ENCODE measurements at places on chromosomes 3 and 15.

DNA sequence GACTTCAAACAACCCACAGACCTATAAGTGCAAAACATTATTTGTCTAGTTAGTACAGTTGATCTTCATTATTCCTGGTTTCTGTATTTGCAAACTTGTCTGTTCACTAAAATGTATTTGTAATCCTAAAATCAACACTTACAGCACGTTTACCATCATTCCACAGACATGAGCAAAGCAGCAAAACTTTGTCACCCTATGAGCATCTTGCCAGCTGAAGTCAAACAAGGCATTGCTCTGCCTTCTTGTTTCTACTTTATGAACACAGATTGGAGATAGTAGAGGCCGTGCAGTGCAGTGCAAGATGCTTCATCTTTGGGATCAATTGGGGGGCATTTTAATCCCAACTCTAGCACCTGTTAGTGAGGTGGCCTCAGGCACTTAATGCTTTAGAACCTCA, 202.1 kb downstream of the NLGN1 start:
- DNase-seq: no peak

DNA sequence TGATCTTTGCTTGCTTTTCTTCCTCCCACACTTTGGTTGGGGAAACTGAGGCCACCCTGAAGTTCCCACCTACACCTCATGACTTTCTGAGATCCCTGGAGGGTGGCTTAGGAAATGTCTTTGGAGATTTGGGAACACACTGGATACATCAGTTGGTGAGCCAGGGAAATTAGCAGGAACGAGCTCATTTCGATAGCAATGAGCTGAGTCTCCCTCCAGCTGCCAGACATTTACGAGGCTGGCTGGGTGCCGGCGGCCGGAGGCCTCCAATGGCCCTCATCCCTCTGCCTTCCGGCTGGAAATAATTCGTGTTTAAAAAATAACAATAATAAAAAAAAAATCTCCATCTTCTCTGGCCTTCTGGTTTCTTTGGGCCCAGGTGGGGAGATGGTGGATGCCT, 38.8 kb downstream of the SMAD6 start:
- no peak for DNase-seq

- no peak for DNase-seq
These were observed 160.1 kb upstream of the TMC3 start for GRCh38 chr15:81534124-81534523.

GRCh38 chr15:51083641-51084166, 11.0 kb downstream of the TNFAIP8L3 start:
- no peak for DNase-seq

DNA sequence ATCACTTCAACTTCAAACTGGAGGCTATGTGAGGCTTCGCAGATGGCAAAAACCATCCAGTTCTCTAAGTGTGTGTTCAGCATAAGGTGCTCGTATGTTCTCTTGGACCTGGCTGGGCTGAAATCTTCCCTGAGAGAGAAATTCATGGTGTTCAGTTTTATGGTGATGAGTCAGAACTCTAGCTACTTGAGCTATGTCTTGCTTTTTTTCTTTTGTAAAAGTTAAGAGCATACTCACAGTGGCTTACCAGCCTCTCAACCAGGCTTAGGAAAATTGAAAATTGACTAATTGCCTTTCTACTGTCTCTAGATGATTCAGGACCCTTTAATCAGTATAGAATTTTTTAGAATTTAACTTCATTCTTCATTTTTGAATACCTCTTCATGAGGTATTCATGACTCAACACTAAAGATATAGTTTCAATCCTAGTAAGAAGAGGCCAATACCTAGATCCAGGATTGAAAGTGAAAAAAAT, 617.5 kb downstream of the TBL1XR1 start:
- peak; percentile 64 for DNase-seq

DNA sequence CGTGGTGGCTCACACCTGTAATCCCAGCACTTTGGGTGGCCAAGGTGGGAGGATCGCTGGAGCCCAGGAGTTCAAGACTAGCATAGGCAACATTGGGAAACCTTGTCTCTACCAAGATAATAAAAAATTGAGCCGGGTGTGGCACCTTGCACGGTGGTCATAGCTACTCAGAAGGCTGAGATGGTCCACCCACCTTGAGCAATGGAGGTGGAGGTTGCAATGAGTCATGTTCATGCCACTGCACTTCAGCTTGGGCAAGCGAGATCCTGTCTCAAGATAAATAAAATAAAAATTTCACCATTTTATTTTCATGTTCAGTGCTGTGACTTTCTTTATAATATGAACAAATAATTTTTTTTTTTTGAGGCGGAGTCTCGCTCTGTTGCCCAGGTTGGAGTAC, 12.5 kb downstream of the MAPK6 start:
- peak; percentile 47 for DNase-seq

GRCh38 chr15:33872416-33873106, 95.7 kb upstream of the CHRM5 start:
- DNase-seq: peak; percentile 24

- DNase-seq: no peak
These were observed 422.7 kb downstream of the EPHB1 start for GRCh38 chr3:135217730-135218129.

- DNase-seq: no peak
These were observed 2.5 kb downstream of the SERPINI1 start for GRCh38 chr3:167738037-167738436.

- peak; percentile 95 for DNase-seq
These were observed 137.4 kb downstream of the MBNL1 start for GRCh38 chr3:152405915-152406802.

- DNase-seq: peak; percentile 42
These were observed 7.3 kb upstream of the TNFSF10 start for GRCh38 chr3:172530566-172530965.

DNA sequence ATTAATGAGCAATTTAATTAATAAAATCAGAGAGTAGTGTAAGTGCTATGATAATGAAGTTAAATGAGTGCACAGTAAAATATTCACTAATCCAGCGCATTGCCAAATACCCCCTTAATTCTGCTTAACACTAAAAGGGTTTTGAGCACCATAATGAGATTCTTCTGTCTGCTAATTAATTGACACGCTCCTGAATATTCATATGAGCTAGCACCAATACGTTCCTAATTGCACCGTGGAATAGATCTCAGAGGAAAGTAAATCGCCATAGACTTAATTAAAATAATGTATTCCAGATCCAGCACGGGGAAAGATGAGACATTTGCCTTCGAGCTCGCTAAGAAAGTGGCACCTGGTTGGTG, 9.6 kb upstream of the FOXB1 start:
- no peak for DNase-seq

GRCh38 chr3:38454178-38454883, 641 bp downstream of the ACVR2B start:
- peak; percentile 31 for DNase-seq

- DNase-seq: no peak
These were observed 79.4 kb upstream of the VEPH1 start for GRCh38 chr3:157582637-157582973.

- peak; percentile 100 for DNase-seq
These were observed 12.1 kb downstream of the TBC1D2B start for GRCh38 chr15:78065284-78065872.

- DNase-seq: peak; percentile 67
These were observed 1.0 kb downstream of the ZFAND6 start for GRCh38 chr15:80060356-80061006.

- peak; percentile 91 for DNase-seq
These were observed 117.4 kb downstream of the ATG7 start for GRCh38 chr3:11389386-11390268.

DNA sequence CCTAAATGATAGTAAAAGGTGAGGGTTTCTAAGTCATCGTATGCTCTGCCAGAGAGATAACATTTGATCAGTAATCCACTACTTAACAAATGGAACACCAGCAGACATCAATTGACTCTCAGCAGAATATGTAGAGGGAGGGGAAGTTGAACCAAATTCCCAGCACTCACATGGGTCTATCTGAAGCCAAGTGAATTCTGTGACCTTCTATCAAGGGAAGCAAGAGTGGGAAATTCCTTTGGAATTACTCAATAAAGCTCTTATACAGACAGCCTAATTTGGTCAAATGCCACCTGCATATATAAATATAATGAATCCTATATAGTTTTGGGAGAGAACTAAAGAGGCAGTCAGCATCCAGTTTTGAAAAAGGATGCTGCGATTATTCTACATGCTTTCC, 15.8 kb upstream of the KCNMB2 start:
- no peak for DNase-seq

GRCh38 chr3:11668243-11669235, 24.8 kb upstream of the VGLL4 start:
- DNase-seq: peak; percentile 38

DNA sequence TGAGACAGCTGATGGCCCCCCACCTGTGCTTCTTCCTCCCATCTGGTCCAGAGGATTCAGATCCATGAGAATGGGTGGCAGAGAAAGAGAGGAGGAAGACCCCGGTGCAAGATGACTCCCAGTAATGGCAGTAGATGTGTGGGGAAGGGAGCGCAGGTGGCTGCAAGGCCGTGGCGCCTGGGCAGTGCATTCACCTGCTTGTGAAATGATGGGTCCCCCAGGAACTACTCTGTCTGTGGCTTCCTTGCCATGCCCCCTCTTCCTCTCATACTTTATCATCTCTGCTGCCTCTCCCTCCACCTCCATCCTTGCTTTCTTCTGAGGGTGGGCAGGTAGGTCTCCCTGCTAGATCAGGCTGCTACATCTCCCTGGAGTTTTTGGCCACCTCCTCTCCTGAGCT, 23.3 kb downstream of the ZNF710 start:
- DNase-seq: no peak

DNA sequence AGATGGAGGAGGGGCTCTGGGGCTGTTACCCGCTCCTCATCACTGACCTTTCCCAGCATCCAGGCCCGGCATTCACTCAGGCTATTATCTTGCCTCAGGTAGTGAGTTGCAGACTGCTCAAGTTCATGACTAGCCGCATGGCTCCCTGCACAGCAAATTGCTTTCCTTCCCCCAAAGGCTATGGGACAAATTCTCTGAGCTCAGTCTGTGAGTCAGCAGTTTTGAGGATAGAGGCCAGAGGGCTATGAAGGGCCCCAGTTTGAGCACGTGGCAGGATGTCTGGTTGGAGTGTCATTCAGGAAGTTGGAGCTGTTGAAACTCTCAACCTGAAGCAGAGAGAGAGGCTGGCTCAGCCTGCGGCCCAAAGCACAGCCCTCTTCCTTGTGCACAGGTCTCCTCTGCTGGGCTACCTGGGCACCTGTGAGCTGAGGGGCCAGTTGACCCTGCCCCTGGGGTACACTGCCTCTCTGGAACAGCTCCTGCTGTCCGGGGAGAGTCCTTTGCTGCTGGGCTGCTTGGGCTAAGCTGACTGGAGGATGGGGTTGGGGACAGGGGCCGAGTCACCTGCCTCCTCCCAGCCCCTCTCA, 7.9 kb downstream of the FAH start:
- peak; percentile 96 for DNase-seq

GRCh38 chr3:69941037-69941436, 58.5 kb upstream of the SAMMSON start:
- DNase-seq: peak; percentile 23

GRCh38 chr3:100072326-100073048, 41.8 kb downstream of the FILIP1L start:
- peak; percentile 61 for DNase-seq

DNA sequence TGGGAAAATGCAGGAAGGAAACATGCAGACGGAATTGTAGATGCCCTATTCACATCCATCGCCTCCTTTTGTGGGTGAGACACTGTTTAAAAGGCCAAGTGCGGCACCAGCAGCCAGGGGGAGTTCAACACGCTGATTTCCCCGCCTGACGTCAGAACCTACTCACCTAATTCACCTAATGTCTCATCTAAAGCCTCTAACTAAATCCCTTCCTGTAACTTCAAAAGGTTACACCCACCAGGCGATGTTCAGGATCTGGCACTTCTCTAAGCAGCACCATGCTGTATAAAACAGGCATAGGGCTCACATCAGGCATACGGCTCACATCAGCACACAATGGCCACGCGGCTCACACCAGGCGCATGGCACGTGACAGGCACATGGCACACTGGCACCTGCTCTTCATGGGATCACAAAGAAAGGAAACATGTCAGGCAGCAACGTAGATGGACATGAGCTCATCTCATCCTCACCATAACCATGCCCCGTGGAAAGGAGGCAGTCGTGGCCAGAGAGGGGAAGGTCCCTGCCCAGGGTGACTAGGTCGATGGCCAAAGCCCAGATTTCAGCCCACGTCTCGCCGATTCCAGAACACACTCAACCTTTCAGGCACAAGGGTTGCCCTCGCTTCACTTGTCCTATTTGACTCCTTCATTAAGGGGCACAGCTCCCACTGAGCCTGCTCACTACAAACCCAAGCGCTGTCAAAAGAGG, 21.7 kb downstream of the XXYLT1 start:
- no peak for DNase-seq

DNA sequence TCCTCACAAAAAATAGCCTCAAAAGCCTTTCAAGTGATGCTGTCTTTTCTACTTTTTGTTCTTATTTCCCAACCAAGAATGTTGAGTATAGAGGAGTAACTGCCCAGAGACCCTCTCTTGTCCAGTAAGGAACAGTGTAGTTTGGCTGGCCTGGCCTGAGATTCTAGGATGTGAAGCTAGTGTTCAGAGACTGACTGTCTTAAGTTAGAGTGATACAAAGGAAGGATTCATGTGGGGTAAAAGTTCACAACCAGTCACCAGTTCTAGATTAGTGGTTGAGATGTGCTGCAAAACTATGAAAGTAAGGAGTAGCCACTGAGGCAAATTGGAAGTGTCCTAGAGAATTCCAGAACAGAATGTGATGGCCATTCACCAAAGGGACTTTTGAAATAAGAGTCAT, 49.1 kb downstream of the RSRC1 start:
- DNase-seq: no peak

DNA sequence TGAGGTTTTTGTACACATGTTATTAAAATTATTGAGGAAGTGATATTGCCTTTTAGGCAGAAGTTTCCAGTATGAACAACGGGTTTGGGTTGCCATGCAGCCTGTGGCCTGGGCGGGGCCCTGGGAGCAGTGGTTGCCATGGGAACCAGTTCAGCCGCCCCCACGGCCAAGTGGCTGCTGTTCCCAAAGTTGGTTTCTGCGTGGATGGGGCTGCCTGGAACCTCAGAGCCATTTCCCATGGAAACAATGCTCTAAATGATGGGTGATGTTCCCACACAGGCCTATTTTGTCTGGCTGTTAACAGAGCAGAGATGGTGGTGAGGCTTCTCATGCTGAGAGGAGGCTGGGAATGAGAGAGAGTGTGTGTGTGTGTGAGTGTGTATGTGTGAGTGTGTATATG, 19.5 kb downstream of the MRAS start:
- peak; percentile 12 for DNase-seq

All from iris pigment epithelial cell (primary cell).